NCI-H524 treated with DMSO at 0.1 percent for 48 hours (cell line): ENCODE measurements at places on chromosomes 4 and X.

DNA sequence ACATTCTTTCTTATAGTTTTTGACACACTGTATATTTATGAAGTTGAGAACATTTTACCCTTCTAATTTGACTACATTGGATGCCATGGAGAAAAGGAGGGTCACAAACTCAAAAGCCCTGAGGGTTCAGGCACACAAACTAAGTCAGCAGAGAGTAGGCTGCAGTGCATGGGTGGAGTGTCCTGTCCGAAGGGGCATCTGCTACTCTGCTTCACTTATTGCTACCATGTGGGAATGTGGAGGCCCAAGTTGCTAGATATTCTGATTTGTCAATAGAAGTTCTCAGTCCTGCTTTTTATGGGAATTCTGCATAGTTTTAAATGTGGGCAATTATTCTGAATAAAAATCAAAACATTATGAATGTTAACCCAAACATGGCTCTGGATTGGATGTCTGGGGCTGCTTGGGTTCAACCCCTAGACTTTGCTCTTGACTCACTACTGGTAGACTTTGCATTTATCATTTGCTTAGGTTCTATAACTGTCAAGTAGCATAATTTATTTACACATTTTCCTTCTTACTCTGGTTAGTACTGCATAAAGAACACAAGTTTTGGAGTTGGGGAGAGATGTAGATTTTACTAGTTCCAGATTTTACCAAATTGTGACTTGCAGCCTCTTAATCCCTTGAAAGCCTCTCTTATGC, 255.1 kb downstream of the SPRY1 start:
- DNase-seq: no peak

- DNase-seq: no peak
Observed at GRCh38 chr4:54318904-54319303, 89.8 kb downstream of the PDGFRA start.

- DNase-seq: no peak
Observed at GRCh38 chr4:2166253-2166652, 75.7 kb downstream of the HAUS3 start.

GRCh38 chrX:109709129-109709631, 23.9 kb downstream of the ACSL4 start:
- DNase-seq: no peak

DNA sequence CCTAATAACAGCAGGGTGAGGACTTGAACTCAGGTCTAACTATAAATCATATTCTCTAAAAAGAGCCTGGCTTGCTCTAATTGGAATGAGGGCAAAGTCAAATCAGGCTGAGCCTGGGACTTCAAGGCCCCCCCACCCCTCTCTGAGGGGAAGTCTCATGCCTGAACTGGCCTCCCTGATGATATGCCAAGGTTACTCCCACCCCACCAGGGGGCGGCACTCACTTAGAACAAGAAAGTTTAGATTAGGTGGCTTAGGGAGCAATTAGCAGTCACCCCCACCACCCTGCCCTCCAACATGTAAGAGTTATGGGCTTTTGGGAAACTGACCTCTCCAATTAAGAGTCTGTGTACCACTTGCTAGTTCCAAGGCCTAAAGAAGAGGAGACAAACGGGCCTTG, 2.7 kb downstream of the FOXO4 start:
- peak; percentile 3 for DNase-seq

GRCh38 chrX:68114573-68115129, 318.6 kb downstream of the OPHN1 start:
- DNase-seq: no peak

DNA sequence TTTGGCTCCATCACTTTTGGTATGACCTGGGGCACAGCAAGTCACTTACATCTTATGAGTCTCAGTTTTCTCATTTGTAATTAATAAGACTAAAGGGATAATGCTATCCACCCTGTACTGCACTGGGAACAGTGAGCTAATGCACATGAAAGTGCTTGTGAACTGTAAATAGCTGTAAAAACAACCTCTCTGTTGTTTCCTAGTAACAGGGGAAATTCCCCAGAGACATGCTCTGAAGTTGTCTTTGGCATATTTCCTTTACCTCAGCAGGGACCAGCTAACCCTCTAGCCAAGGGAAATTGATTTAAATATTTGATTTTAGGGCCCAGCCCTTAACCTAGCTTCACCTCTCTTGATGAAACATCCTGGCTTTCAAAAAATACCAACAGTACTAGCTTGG, 6.1 kb upstream of the CYSLTR1 start:
- no peak for DNase-seq

GRCh38 chr4:116397714-116398113, 687.7 kb downstream of the TRAM1L1 start:
- DNase-seq: no peak

GRCh38 chr4:180966312-180966711, 1276.9 kb upstream of the TENM3 start:
- DNase-seq: no peak

GRCh38 chrX:20225488-20225833, 41.2 kb downstream of the RPS6KA3 start:
- DNase-seq: no peak

DNA sequence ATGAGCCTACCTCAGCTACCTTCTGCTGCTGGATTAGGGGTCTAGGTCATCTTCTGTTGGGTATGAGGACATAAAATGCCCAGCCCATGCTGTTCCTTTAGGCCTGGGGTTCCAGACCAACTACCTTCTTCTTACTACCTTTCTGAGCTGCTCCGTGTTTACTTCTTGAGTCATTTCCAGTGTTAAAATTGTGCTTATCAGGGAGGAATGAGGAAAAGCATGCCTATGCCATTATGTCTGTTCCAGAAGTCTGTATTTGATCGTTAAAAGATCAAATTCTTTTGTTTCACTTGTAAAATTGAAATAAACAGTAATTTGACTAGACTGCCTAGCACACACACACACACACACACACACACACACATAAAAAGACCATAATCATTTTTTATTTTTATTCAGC, 1912.7 kb upstream of the TENM3 start:
- no peak for DNase-seq

GRCh38 chrX:104877504-104877903, 311.5 kb downstream of the IL1RAPL2 start:
- no peak for DNase-seq

- DNase-seq: no peak
Observed at GRCh38 chr4:43048570-43048969, 156.1 kb downstream of the GRXCR1 start.

- DNase-seq: no peak
Observed at GRCh38 chr4:10490996-10491395, 33.8 kb upstream of the ZNF518B start.

GRCh38 chrX:155246748-155247147, 17.5 kb downstream of the RAB39B start:
- no peak for DNase-seq

DNA sequence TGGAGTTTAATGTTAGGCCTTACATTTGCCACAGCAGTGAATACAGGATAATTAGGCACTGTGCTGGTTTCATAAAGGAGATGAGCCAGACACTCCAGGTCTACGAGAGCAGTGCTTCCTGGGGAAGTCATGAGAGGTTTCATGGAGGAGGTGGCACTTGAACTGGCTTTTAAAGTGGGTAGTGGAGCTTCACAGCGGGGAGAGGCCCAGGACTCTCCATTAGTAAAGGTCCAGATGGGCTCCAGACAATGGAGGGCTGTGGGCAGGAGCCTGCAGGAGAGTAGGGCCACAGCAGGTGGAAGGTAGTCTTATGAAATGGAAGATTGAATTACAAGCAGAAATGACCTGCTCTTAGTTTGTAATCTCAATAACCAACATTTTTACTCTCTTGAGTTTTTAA, 29.0 kb downstream of the CLDN22 start:
- no peak for DNase-seq

DNA sequence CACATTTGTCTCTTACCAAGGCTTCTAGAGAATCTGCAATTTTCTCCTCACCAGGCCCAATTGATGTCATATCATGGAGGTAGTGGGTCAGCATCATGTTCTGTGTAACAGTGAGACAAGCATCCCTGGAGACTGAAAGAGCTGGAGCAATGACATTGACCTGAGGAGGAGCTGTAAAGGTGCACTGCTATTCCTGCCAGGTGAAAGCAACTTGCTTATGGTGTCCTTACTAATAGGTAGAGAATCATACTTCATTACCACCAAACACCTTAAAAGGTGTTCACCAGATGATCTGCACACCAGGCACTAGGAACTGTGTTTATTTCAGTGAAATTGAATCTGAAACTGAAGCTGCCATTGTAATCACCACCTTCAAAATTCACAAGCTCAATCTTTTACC, 188.7 kb downstream of the AFAP1 start:
- no peak for DNase-seq

DNA sequence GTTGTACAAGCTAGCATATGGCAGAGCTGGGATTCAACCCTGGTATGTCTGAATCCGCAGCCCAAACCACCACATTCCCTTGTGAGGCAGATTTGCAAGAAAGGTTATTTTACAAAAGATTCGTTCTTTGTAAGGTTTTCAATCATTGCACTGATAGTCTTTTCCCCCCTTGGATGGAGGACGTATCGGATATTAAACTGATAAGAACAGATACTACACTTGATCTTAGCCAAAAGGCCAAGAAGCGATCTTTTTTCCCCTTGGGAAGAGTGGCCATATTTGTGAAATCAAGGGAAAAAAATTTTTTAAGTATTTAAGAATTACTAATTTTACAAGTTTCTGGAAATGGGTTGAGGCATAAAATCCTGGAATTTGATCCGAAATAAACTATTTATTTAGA, 34.4 kb upstream of the MSMO1 start:
- no peak for DNase-seq

DNA sequence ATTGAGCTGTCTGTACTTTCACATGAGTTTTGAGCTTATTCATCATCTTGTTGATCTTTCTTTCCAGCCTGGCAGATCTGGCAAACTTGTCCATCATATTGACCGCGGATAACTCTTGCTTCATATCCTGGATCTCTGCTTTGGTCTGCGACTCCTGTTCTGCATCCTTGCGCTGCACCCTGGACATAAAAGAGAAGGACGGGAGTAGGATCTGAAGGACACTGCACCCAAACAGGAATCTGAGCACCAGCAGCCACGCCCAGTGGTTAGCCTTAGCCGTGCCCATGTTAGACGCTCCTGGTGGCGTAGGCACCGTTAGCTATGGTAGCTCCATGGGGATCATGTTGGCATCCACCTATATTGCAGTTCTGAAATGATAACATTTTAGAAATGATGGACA, 56.6 kb downstream of the LARP7 start:
- DNase-seq: no peak

GRCh38 chr4:25792200-25792791, 70.5 kb downstream of the SEL1L3 start:
- DNase-seq: no peak

DNA sequence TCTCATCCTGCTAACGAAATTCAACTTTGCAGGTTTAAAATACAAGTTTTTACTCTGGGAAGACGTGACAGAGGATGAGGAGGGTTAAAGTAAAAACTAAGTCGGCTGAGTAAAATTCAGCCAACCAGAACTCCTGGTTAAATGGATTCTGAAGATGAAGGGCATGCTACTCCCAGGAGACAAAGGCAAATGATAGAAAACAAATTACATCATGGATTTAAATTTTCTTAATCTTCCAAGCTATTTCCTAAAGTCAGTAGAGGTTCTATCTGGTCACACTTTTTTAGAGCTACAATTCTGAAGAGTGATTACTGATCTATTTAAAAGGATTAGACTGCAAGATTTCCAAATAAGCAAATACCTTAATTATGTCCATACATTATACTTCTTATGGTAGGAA, 47.9 kb downstream of the ZNF827 start:
- DNase-seq: no peak

DNA sequence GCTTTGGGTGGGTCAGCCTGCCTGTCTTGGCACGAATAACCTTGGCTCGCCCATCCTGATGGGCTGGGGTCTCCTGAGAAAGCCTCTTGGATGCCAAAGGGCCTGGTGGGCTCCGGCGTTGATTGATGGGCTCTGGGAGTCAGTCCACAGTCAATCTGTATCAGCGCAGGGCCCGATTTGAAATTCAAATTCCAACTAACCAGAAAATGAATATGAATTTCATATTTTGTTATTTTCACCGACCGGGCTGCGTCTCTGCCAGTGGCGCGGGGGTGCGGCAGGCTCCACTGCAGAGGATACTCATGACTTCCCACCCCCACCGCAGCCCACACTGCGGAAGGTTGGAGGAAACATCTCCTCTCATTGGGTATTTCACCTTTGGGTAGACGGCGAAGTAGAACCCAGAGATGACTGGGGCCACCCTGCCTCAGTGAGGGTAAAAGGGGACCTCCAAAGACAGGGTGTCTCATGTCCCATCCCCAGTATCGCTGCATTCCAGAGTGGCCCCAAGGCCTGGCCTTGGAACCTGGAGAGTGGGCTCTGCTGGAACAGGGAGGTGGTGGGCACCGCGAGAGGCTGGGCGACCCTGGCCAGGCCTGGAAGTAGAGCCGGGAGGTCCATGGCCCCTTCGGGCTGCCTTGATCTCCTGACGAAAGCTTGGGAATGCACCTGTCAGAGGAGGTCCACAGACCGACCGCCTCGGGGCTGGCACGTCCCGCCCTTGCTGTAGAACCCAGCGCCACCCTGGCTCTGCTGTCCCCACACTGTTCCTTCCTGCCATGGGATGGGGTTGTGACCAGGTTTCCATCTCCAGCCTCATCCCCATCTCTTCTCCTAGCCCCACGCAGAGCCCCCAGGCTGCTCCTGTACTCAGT, 54.8 kb upstream of the SORCS2 start:
- DNase-seq: no peak

DNA sequence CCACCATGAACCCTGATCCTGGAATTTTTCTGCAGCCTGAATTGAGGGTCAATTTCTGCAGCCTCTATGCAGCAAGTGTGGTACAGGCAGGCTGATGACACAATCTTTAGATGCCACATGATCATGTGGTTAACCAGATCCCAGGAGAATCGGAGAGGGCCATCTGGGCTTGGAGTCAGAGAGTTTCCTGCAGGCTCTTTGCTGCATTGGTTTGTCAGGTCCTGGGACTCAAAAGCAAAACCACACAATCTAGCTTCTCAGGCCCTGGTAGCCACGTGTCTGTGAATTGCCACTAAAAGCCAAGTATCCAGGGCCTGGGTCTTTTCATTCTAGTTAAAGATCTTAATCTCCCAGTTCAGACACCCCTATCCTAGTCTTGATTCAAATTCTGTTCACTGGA, 464.5 kb downstream of the BCOR start:
- peak; percentile 43 for DNase-seq

GRCh38 chrX:97399400-97399799, 515.7 kb downstream of the RPA4 start:
- DNase-seq: no peak

DNA sequence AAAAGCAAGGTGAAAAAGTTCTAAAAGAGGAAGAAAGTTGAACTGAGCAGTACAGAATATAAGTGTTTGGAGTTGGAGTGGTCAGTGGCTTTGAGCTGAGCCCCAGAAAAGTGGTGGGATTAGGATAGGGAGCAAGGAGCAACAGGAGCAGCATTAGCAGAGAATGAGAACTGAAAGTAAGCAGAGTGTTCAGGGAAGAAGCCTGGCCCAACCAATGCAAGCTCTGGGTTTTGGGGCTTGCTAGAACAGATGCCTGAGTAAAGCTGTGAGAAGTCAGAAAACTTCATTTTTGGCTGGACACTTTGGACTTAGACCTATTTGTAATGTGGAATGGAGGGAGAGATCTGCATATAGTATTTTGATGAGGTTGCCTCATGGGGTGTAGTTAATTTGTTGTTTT, 17.8 kb downstream of the JADE1 start:
- DNase-seq: no peak

- no peak for DNase-seq
Observed at GRCh38 chr4:123232439-123232838, 164.2 kb upstream of the SPRY1 start.
